ENCODE measurements at places on chromosomes 6 and 20.

DNA sequence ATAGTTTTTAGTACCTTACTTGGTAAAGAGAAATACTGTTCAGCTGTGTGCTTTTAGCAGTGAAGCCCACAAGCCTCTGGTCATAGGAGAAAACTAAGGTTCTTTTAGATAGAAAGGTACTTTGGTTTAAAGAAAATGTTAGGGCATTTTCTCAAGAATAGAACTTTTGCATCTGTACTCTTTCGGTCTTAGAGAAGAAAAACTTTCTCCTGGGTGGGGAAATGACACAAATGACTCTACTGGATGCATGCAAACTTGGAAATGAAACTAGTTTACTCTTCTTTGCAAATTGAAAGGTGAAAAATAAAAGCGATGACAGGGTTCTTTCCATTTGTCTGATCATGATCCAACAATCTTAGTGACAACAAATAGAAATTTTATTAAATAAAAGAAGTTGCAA, 2.1 kb upstream of the TMEM217 start:
- DNase-seq: no peak

- no peak for DNase-seq
Measured at GRCh38 chr20:52755744-52756143, 216.4 kb upstream of the TSHZ2 start.

DNA sequence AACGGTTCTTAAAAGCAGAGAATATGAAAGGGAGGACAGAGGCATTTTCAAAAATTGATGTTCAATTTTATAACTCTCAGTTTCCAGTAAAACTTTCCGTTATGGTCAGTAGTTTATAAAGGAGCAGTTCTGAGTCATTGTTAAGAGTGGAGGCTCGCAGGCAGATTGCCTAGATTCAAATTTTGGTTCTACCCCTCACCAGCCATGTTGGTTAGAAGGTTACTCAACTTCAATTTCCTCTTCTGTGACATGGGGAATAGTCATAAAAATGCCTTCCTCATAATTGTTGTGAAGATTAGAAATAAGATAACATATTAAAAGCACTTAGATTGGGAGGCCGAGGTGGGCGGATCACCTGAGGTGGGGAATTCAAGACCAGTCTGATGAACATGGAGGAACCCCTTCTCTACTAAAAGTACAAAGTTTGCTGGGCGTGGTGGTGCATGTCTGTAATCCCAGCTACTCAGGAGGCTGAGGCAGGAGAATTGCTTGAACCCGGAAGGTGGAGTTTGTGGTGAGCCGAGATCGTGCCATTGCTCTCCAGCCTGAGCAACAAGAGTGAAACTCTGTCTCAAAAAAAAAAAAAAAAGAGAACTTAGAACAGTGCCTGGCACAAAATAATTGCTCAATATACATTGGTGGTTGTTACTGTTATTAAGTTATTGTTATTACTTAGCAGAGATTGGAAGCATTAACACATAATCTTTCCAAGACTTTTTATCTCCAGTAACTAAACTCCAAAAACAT, 348.9 kb downstream of the NRN1 start:
- no peak for DNase-seq

DNA sequence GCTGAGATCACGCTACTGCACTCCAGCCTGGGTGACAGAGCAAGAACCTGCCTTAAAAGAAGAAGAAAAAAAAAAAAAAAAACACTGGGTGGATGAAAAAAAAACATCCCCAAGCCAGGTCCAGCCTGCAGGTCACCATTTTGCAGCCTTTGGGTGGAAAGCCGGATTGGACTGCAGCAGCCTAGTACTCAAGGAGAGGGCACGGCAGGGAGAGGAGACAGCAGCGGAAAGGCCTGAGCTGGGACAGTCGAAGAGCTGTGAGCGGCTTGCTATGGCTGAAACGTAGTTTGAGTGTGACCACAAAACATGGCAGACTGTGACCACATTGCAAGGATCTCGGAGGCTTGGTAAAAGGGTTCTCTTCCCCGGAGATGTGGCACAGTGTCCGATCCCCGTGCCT, 173.0 kb downstream of the NFATC2 start:
- no peak for DNase-seq

DNA sequence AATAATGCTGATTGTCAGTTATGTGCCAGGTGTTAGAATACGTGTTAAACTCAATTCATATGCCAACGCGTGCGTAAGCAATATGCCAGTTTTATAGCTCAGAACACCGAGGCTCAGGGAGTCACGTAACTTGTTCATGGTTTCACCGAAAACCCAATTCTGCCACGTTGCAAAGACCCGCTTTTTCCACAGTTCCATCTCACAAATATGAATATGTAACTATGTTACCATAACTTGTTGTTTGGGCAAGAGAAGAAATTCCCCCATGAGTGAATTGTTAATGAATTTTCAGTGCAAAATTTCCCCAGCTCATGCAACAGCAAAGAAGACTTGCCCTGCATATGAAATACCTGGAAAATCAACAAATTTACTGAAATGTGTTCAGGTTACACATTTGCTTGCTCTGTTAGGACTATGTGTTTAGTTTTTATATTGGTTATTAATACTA, 30.1 kb downstream of the SF3B5 start:
- no peak for DNase-seq

- DNase-seq: no peak
Measured at GRCh38 chr6:119218548-119218947, 131.0 kb downstream of the MAN1A1 start.

DNA sequence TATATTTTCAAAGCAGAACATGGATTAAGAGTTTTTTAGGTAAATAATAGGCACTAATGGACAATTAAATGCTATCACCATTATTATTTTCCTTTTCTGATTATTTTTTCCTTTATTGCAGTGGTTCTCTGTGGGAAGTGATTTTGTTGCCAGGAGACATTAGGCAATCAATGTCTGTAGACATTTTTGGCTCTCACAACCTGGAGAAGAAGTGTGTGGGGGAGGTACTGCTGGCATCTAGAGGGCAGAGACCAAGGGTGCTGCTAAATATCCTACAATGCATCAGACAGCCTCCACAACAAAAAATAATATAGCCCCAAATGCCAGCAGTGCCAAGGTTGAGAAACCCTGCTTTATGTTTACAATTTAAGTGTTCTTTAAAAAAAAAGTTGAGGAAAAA, 8.3 kb downstream of the IFNGR1 start:
- DNase-seq: no peak

- DNase-seq: no peak
Measured at GRCh38 chr20:58718729-58719128, 26.1 kb downstream of the NPEPL1 start.

DNA sequence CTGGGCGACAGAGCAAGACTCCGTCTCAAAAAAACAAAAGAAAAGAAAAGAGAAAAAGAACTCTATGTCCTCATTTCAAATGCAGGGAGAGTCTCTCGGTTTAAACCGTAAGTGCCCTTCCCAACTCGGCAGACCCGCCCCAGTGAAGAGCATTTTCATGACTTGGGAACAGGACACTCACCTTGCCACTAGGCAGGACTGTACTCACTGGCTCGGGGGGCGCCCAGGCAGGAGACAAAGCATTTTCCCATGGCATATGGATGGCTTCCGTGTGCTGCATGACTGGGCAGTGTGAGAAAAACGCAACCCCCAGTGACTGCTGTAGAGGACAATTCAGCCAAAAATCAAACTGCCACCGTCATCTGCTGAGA, 23.7 kb upstream of the MRGBP start:
- no peak for DNase-seq

DNA sequence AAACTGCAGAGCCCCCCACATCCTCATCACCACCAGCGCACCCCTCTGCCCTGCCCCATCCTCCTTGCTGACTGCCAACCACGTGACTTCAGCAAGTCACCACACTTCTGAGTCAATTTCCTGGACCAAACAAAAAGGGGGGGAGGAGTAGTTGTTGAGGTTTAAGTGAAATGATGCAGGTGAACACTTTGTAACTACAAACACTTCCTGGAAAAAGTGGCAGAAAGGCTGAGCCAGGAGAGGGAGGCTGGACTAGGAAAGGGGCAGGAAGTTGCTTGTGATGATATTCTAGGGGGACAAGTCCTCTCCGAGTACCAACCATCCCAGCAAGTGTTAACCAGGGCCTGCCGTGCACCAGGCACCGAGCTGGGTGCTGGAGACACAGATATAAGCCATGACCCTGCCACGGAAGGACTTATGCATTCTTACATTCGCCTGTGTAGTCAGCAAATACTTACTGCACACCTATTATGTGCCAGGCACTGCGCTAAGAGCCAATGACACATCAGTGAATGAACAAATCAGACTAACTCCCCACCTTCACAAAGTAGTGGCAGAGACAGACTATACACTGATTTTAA, 67.3 kb downstream of the PREX1 start:
- DNase-seq: peak; percentile 68

DNA sequence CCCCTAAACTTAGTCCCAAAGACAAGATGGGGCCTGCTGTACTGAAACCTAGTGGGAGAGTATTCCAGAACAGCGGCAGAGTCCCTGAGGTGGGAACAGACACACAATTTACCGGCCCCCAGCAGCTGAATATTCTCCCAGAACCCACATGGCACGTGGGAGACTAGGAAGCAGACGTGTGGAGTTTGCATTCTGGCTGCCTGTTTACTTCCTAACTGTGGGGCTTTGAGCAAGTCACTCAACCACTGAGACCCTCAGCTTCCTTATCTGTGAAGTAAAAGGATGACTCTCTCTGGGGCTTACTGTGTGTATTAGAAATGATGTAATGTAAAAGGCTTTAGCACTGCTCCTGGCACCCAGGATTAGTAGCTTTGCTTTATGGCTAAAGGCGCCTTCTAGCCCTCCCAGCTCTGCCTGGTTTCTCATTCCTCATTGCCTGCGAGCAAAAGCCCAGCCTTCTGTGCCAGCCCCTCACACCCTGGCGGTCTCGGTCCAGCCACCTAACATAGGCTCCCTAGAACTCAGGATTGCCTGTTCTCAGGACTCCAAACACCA, 353.1 kb downstream of the CDC5L start:
- DNase-seq: no peak

DNA sequence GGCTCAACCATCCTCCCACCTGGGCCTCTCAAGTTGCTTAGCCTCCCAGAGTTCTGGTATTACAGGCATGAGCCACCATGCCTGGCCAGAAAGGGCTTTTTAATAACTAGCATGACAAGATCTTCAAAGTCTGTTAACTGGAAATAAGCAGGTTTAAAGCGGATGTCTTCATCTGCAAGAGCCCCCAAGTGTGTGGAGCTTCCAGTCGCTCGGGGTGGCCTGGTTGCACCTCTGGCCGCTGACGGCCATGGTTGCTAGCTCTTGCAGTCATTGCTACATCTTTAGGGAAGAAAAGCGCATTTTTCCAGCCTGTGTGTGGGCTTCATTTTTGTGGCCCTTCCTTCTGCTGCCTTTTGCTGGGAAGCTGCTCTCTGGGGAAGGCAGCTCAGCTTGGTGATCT, 7.8 kb downstream of the ARFGAP1 start:
- no peak for DNase-seq

GRCh38 chr6:30955367-30956042, 14.7 kb downstream of the MUCL3 start:
- DNase-seq: peak; percentile 44

DNA sequence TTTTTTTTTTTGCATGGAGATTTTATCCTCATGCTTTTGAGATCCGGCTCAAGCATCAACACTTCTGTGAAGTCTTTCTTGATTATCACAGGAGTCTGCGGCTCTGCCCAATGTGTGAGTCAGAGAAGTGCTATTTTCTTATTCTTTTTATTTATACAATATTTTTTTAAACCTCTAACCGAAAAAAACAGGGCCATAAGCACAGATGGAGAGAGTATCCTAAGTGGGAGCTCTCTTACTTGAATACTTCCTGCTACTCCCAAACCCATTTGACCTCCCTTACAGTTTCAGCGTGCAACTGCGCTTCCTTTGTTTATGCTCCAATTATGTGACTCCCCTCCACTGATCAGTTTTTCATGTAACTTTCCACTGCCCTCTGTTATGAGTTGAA, 8.7 kb upstream of the ATXN1 start:
- DNase-seq: no peak

- no peak for DNase-seq
Measured at GRCh38 chr20:39911497-39911896, 777.5 kb downstream of the MAFB start.

DNA sequence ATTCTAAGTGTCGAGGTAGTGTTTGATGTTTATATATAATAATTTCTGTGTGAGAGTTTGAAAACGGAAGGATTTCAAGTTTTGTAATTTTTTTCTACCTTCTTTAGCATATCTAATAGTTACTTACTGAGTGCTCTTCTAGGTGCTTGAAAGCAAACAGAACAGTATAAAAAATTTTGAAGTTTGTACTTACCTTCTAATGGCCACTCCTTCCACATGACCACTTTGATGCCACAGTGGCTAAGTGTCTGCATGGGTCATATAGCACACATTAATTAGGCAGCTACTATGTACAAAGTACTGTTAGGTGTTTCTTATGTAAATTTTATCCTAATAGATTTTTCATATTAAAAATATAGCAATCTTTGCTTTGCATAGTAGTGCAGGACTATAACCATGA, 21.1 kb downstream of the RPRD1B start:
- DNase-seq: no peak

- DNase-seq: no peak
Measured at GRCh38 chr20:33394718-33395117, 6.6 kb downstream of the CDK5RAP1 start.

DNA sequence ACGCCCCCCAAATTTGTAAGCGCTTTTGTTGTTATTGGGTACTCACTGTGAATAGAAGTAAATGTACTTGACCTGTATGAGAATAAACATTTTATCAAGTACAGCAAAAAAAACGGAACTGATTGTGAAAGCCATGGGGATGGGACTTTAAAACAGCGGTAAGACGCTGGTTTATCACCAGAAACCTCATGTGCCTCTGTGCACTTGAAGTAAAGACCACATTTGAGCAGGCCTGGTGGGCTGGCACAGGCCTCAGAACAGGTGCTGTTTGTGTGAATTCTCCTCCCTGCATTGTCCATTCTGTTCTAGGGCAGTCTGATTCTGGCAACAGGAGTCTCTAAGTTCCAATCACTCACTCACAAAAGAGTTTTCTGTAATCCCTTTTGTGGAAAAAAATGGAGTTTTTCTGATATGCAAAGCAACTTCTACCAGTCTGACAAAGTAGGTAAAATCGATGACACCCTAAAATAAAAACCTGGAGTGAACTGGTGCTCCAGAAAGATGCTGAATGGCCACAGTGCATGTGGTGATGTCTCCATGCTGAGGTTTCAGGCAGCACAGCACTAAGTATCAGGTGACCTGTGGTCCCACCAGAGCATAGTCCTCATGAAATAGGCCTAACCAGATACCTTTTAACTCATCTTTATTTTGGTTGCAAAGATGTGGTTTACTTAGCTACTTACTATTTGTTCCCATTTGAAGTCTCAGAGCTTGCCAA, 53.9 kb downstream of the STX7 start:
- DNase-seq: no peak

- DNase-seq: no peak
Measured at GRCh38 chr6:69735027-69735426, 61.8 kb downstream of the LMBRD1 start.

- no peak for DNase-seq
Measured at GRCh38 chr20:35012227-35013069, 56.8 kb downstream of the MYH7B start.

- DNase-seq: no peak
Measured at GRCh38 chr20:1324598-1325172, 4.3 kb downstream of the SDCBP2 start.

GRCh38 chr6:36546308-36546919, 865 bp downstream of the STK38 start:
- DNase-seq: no peak

GRCh38 chr6:66321017-66321416, 614.0 kb upstream of the EYS start:
- no peak for DNase-seq

- DNase-seq: no peak
Measured at GRCh38 chr6:64100702-64101303, 465.2 kb downstream of the PHF3 start.

- DNase-seq: no peak
Measured at GRCh38 chr6:18328540-18328939, 58.6 kb upstream of the RNF144B start.

- no peak for DNase-seq
Measured at GRCh38 chr20:54184904-54185626, 11.3 kb upstream of the CYP24A1 start.
